SJSA1 (cell line): ENCODE measurements at places on chromosomes 6 and 20. TPM values are rescaled to one million over a fixed set of nuclear protein-coding genes. Genes with fewer than 3 reads are reported as not detected.
A peak's percentile ranks its signal among the peaks of the same experiment; 100 is the strongest.

Gene ZDHHC14
- total RNA-seq = 5.7 and 8.4 TPM in 2 replicates

DNA sequence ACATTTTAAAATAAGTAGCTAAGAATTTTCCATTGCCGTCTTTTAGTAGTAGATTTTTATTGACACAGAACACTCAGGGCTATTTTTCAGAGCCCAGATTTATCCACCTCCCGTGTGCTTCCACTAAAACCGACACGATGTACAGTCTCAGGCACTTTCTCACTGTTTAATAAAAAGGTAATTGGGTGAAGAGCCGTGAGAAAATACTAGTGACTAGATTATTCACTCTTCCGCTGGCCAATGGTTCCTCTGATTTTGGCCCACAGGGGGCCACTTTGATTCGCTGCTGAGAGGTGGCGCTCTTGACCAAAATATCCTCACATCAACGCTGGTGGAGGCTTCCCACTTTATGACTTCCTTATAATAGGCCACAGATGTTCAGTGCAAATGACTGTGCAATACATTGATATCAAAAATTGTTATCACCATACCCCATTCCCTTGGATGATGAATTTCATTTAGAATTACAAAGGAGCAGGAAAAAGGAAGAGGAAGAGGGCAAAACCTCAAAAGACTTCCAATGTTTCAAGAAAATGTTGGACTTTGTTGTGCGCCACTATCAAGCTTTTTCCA, 12.3 kb upstream of the HDDC2 start:
- DNase-seq = peak; percentile 47

Gene ADISSP
- total RNA-seq = 31.9 and 40.0 TPM in 2 replicates

DNA sequence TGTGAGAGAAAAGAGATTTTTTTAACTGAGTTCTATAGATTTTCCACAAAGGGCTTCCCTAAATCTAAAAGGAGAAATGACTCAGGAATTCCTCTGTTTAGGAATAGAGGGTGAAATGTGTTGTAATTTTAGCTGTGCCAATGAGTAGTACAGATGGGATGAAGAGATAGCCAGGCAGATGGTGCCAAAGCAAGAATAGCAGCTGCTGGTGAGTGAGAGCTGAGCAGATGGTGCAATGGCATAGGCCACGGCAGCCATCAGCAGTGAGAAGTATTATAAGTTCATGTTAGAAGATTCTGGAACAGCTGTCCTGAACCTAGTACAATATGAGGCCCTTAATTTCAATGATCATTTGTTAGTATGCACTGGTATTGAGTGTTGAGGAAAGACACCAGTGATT, 40.2 kb upstream of the CRISP1 start:
- DNase-seq = no peak

Gene OR2H2
- not detected in 2 replicates for total RNA-seq

Gene TCF15
- not detected in 2 replicates for total RNA-seq

Gene ARMH2
- not detected in 2 replicates for total RNA-seq

- DNase-seq = no peak
These were observed at the start of gene HLA-G for GRCh38 chr6:29827579-29828470. Gene HLA-G (plus strand): TSS chr6:29827825. CDS start chr6:29827845, 20 bp downstream.

Gene PAK5
- total RNA-seq = not detected in 2 replicates

DNA sequence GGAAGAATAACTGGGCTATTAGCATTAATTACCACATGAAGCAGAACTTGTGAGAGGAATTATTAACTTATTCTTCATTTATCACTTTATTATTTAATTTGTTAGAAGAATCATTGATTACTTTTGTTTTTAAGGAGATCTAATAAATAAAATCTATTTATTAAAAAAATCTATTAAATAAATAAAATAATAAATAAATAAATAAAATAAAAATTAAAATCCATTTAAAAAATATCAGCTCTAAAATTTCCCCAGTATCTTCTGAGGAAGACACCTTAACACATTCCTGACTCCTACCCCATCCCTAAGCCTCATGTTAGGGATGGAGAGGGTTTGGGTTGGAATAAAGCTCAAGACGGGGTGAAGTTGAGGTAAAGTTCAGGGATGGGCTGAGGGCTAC, 231.4 kb downstream of the CLIC5 start:
- no peak for DNase-seq

GRCh38 chr6:103516336-103516735, 1343.4 kb downstream of the HACE1 start:
- no peak for DNase-seq

GRCh38 chr20:3753098-3753497, 14.5 kb downstream of the ADISSP start:
- peak; percentile 32 for DNase-seq

- no peak for DNase-seq
These were observed 43.9 kb downstream of the NR2E1 start for GRCh38 chr6:108209738-108210137.

Gene SLC16A10
- 0.06 TPM in 1 of 2 replicates, not detected in the other for total RNA-seq

DNA sequence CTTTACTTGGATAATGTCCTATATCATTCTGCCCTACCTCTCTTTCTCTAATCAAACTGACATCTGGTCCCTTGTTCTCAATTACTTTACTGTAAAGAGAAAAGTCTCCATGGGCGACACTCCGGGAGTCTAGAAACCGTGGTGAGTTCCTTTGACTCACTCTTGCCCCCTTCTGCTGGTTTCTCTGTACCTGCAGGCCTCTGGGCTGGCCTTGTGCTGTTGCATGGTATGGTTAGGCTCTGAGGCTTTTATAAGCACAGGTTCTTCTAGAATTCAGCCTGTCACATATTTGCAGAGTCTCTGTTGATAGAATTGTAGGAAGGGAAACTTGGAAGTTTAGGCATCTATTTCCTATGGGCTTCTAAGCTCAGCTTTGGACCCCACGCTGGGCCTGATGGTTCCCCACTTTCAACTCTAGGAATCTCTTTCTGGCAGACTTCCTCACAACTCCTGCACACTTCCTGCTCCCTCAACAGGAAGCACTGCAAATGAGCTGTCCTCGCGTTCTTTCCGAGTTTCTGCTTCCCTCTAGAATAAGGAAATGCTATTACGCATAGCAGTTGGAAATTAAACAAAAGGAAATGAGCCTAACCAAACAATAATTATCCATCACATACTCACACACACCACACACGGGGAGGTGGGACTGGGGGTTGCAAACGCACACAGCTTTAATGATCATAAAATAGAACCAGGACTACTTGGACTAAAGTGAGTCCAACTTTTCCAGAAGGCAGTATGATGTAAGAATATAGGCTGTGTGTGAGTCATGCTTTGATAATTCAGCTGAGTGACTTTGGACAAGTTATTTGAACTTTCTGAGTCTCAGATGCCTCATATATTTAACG, 683.3 kb downstream of the QKI start:
- no peak for DNase-seq

DNA sequence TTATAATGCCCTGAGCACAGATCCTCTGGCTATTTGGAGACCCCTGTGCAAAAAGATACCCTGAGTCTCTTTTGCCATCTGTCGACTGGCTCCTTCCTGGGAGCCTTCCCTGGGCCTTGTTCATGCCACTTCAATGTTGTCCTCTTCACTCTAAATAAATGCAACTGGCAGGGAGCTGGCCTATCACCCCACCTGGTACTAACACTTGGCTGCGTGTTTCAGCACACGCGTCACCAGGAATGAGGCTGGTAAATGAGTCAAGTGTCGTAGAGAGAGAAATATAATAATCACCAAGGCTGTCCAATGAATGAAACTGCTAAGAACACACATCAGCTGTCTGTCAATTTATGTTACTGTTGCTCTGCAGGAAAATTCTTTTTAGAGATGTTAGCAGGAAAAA, 374.6 kb upstream of the JARID2 start:
- no peak for DNase-seq

DNA sequence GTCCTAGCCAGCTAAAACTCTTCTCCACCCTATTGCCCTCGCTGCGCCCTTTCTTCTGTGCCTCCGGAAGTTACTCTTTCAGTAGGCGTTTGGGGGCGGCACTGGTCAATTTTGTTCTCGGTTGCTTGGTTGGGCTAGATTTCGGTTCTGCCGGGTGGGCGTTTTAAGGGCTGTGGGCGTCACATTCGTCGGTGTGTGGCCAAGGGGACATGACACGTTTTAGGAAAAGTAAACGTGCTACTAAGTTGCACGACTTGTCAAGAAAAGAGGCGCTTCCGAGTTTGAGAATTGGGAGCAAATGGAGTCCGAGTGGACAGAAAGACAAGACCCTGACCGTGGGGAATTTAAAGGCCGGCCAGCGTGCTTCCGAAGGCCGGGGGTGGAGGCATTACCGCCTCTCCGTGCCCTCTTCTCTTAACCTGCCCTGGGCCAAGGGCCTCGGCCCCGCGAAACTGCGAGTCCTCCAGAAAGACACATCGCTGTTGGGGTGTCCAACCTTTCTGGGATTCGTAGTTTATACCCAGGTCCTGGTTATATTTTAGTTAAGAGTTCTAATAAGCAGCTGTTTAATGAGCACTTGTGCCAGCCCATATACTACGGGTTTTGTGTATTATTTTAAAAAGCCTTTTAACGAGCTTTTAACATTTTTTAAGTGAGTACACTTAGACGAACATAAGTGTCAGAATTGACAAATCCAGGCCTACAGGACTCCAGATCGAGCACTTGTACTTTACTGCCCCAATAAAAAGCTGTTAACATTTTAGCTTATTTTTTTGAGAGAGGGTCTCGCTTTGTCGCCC, 664 bp upstream of the BAG6 start:
- peak; percentile 92 for DNase-seq

DNA sequence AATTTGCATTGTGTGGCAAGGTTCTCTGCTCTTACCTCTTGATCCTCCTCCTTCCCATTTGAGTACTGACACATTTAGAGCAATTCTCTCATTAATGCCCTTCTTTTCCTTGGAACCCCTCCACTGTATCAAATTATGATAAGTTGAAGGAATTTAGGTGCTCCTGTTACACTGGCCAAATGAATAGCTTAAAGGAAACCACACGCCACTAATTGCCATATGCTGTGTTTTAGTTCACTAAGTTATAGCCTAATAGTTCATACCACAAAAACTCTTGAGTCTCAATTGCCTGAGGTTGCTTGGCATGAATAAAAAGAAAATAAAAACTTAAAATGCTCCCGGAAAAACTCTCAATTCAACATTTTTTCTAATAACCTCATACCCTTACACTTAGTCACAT, 1239.3 kb downstream of the EPHA7 start:
- no peak for DNase-seq

Gene ASIP
- not detected in 2 replicates for total RNA-seq

GRCh38 chr6:158548418-158549161, 11.3 kb upstream of the TMEM181 start:
- peak; percentile 31 for DNase-seq

Gene CLDN20
- total RNA-seq = not detected in 2 replicates

DNA sequence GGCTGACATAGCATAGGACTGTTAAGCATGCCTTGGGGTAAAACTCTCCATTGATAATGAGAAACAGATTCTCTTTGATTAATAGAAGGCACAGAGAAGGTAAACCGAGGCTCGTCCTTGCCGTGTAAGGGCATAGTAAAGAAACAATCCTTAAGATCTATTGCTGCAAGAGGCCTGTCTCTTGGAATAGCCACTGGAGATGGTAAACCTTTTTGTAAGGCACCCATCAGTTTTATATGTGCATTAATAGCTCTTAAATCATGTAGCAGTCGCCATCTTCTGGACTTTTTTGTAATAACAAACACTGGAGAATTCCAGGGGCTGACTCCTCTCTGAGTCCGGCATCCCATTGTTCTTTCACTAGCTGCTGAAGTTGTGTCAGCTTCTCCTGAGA, 8.4 kb upstream of the ABHD12 start:
- peak; percentile 57 for DNase-seq

GRCh38 chr6:21668795-21669194, 75.2 kb downstream of the SOX4 start:
- no peak for DNase-seq
